Mammary epithelial cell (primary cell): ENCODE measurements at places on chromosomes 6 and 20. TPM values are rescaled to one million over a fixed set of nuclear protein-coding genes. Genes with fewer than 3 reads are reported as not detected.
A peak's percentile ranks its signal among the peaks of the same experiment; 100 is the strongest.

- no peak for DNase-seq
Observed at GRCh38 chr6:56096541-56096940, 150.8 kb downstream of the COL21A1 start.

BTNL2 gene
- not detected in 2 replicates for total RNA-seq

SAPCD1 gene
- 0.33 TPM for total RNA-seq

ELOVL4 gene
- 14.8 and 15.2 TPM in 2 replicates for total RNA-seq

DNA sequence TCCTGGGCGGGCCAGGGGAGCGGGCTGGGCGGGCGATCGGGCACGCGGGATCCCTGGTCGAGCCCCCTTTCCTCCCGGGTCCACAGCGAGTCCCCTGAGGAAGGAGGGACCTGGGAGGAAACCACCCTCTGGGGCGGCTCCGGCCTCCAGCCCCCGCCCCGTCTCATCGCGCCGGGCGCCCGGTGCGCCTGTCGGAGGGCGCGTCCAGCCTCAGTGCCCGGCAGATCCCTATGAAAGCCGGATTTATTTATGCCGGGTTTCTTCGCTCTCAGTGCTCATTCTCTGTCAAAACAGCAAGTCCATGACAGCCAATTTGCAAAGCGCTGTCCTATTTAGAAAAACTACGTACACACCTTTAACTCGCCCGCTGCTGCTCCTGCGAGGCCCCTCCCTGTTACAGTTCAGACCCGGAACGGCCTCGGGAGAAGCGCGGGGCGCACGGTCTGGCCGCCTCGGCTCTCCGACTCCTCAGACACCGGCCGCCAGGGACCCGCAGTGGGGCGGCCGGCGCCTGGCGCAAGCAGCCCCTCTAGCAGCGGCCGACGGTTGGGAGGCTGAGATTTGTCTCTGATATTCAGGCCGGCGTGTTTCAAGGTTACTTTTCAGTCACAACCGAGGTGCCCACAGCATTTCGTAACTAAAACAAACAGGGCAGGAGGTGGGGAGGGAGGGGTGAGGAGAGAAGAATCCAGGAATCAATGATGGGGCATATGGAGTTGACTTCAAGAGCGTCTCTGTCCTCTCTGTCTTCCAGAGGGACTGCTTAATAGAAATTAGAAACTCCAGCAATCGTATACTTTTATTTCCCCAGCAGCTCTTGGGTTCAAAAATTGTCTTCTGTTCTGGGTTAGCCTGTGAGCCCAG is 782 bp upstream of the FOXA2 start:
- no peak for DNase-seq

GRCh38 chr20:5080384-5080877 is 39.3 kb downstream of the PCNA start:
- DNase-seq = no peak

VWA7 gene
- 1.2 TPM for total RNA-seq

- no peak for DNase-seq
Observed at GRCh38 chr20:64065062-64065973, 2.3 kb downstream of the TCEA2 start.

DNA sequence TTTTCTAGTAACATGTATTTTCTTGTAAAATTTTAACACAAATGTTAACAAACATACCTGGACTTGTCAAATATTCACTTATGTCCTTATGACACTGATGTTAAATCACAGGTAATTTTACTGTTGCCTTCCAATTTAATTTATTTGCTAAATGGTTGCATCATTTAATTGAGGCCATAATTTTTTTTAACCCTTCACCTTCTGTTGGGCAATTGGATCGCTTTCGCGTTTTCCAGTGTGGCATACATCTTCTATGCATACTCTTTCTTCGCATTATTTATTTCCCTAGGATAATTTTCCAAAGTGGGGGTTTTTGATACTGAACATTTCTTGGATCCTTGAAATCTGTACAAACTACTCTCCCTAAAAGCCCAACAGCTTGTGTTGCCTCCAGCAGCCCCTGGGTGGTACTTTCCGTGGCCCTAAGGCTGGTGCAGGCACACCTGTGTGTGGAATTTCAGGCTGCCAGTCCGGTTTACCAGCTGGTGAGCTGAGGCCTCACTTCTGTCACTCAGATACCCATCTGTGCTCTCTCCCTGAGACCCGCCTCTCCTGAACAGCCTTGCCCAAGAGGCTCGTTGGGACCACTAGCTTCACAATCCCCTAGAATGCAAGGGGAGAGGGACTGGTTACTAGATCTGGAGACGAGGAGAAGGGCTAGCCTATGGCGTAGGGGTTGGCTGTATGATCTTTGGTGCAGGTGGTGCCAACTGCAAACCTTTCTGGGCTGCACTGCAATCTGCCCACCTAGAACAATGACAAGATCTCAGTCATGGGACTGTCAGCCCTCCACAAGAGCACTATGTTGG is 11.2 kb upstream of the C20orf144 start:
- no peak for DNase-seq

ENPP4 gene
- 0.21 and 0.56 TPM in 2 replicates for total RNA-seq

DNA sequence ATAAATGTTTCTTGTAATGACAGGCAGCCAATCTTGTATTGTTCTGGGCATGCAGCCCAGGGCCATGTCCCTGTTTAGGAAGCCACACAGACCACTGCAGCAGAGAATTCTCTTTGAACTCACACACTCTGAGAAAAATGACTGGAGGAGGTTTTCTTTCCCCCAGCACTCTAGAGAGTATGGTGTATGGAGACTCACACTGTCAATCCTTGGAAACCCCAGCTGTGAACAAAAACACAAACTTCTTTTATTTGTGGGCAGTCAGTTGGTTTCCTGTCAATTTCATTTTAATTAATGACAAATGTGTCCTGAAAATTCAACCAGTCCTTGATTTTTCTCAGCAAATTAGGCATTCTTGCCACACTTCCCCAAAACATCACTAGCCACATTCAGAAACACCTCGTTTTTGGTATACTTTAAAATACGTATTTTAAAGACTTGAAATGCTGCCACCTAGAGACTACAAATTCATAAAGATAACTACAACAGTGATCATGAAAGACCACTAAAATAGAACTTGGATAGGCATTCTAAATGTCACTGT is 52.9 kb upstream of the UFL1 start:
- no peak for DNase-seq

GRCh38 chr20:40765814-40766480 is 76.9 kb upstream of the MAFB start:
- DNase-seq = no peak

CSE1L gene
- 77.0 and 114 TPM in 2 replicates for total RNA-seq

RAET1E gene
- total RNA-seq = 13.7 and 15.0 TPM in 2 replicates

JPH2 gene
- total RNA-seq = 3.0 and 5.5 TPM in 2 replicates

GRCh38 chr20:40497899-40498691 is 190.9 kb downstream of the MAFB start:
- DNase-seq = peak; percentile 66

OLIG3 gene
- not detected for total RNA-seq

BFSP1 gene
- 1.3 TPM for total RNA-seq

DNA sequence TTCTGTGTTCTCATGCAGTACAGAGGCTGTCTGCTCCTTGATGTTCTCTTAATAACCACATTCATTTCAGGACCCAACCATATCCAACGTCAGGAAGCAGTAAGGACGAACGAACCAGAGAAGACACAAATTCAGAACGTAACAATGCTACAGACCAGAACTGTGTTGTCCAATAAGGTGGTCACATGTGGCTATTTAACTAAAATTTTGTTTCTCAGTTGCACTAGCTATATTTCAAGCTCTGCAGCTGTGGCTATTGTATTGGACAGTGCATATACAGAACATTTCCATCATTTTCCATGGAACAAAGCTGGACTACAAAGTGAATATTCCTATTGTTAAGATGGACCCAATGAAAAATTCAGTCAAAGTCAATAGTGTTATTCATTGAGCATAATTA is 27.0 kb downstream of the MAP7 start:
- no peak for DNase-seq

GRCh38 chr6:163708466-163708865 is 293.9 kb downstream of the QKI start:
- DNase-seq = no peak

DNA sequence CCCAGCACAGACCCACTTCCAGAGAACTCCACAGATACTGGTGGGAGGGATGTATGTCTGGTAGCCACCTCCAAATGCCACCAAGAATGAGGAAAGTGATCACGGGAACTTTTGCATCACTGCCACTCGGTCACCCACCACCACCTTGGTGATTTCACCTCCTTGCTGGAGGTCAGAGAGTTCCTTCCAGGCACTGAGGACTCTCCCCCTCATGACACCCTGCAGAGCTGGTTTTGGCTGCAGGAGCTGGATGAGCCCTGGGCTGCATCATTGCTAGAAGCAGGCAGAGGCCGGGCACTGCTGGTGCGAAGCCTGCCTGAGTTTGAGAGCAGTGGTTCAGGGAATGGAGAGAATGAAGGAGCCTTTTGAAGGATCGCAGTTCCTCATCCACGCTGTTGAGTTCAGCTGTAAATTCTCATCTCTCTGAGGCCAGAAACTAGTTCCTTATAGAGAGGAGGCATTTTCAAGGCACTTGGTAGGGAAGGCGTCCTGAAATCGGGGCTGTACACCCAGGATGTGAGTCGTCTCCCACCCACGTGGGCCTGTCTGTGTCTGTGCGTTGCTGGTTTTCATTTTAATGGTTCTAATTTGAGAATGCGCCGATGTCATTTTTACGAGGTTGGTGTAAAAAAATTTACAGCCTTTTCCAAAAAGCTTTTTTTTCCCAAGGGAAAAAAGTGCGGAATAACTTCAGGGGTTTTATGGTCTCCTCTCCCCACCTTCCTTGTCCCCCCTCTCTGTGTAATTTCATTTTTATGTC is 25.0 kb downstream of the FOXP4 start:
- no peak for DNase-seq

WFDC12 gene
- total RNA-seq = not detected in 2 replicates

GRCh38 chr6:85795945-85796344 is 153.3 kb upstream of the SYNCRIP start:
- DNase-seq = no peak

SYCP2L gene
- total RNA-seq = 0.17 TPM

GRCh38 chr6:109048176-109048575 is 46.5 kb downstream of the SESN1 start:
- no peak for DNase-seq
